ENCODE measurements at places on chromosomes 5 and 9.

- DNase-seq: peak; percentile 86
Measured at GRCh38 chr9:120755810-120756434, 37.3 kb downstream of the FBXW2 start.

DNA sequence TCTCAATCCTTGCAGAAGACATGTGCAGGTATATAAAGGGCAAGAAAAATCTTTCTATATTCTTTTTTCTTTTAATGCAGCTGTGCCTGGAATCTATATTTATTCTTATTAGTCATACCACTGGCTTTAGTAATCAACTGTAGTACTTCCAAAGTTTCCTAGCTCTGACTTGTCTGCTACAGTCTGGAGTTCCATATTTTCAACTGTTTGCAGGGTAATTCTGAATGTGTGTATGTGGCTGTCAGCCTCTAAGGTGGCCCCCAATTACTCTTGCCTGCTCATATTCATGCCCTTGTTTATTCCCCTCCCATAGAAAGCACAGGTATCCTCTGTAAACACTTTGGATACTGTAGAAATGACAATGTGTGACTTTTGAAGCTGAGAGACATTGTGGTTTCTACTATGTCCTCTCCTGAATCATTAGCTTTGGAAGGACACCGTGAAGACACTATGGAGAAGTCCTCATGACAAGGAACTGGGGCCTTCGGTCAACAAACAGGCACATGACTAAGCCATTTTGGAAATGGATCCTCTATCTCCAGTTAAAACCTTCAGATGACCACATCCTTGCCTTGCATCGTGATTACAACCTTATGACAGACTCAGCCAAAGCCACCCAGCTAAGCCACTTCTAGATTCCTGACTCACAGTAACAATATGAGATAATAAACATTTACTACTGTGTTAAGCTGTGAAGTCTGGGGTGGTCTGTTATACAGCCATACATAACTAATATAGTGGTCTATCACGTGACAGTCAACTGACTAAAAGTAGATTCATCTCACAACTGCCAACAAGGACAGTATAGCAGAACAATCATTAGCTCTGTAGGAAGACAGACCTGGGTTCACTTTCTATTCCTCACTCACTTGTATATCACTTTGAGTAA, 49.5 kb upstream of the SUSD1 start:
- DNase-seq: no peak

GRCh38 chr5:7770436-7770835, 80.5 kb downstream of the CFAP90 start:
- no peak for DNase-seq

GRCh38 chr9:89983411-89983810, 378.6 kb downstream of the GADD45G start:
- DNase-seq: no peak

DNA sequence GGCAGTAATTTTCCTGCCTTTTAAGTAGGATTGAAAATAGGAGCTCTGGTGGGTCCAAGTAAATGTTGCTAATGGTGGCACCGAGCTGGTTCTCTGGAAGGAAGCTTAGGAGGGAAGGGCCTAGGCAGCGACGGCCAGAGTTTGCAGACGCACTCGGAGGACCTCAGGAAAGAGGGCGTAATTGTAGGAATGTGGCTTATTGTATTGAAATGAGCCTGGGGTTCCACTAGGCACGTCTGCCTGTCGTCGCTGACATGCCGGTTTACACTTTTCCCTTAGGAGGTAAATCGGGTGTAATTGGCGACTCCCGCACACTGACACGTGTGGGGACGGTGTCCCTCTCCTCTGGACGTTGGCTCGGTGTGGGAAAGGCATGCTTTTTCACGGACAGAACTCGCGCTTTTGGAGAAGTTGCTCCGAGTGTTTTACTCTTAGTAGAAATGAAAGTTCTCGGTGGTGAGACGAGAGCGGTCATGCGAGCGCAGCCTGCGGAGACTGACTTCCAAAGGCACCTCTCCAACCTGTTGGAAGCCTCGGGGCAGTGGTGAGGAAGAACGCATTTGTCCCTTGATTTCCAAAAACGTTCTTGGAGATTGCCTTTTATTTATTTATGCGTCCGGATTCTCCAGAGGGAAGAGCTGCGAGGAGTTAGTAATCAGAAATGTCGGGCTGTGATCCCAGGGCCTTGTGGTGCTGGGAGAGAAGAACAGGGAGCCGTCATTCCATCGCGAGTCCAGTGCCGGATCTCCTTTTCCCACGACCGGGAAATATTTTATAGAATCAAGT, 1.3 kb downstream of the NR4A3 start:
- peak; percentile 53 for DNase-seq

DNA sequence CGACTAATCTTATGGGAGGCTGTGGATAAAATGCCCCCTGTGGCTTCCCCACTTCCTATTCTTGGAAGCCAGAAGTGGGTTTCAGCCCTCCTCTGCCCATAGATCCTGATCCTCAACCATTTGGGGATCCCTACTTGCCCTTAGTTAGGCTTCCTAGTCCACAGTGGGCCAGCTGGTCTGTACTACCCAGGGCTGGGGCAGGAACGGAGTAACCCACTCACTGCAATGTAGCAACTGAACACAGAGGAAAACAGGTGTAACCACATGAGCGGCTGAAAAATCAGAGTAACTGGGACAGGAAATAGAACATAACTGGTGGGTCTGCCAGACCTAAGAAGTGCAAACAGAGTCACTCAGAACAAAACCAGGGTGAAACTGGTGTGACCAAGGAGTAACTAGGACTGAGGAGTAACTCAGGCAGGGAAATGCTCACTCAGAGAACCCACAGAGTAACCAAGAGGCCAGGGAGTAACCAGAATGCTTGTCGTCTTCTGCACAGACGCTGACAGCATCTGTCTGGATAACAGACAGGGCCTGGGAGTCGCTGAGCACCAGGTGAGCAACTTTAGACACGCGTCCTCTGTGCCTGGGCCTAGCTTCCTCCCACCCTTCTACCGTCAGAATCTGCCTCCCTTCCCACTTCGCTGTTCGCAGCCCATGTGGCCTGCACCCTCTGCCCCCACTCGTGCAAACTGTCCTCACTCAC, 1.0 kb downstream of the AQP3 start:
- DNase-seq: peak; percentile 38

- DNase-seq: peak; percentile 65
Measured at GRCh38 chr5:76083555-76084495, 642 bp downstream of the SV2C start.
